ENCODE measurements at places on chromosomes 2 and 18. TPM values are rescaled to one million over a fixed set of nuclear protein-coding genes. Genes with fewer than 3 reads are reported as not detected.

DNA sequence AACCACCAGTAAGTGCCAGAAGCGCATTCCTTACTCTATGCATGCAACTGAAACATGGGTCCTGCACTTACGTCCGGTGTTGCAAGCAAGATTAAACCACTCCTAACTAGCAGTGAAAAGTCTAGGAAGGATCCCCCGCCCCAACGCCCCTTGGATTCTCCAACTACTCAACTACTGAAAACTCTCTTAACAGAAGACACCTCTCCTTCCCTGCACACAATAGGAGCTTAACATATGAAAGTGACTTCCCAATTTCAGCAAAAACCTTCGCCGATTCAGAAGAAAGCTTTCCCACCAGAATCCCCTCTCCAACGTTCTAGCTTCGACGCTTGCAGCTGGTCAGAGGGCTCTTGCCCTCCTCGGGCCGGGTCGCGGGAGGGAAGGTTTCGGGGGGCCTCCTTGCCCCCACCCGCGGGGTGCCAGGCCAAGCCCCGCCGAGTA, 578 bp downstream of the IWS1 start:
- DNase-seq = peak; percentile 59

DNA sequence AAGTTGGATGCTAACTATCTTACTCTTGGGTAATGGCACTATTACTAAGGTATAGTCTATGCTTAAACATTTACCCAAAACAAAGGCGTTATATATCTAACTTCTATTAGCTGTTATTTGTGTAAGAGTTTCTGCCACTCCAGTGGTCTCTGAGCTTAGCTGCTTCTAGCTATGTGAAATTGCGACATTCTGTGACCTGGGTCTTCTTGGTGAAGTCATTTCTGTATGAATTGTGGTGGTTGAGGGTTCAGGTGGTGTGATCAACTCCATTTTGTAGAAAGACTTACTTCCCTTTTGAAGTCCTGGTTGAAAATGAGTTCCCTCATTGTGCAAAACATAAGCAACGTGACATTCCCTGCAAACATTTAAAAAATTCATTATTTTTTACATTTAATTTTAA, 221.6 kb downstream of the PIK3C3 start:
- no peak for DNase-seq

WNT6 gene
- polyA plus RNA-seq = not detected

DNA sequence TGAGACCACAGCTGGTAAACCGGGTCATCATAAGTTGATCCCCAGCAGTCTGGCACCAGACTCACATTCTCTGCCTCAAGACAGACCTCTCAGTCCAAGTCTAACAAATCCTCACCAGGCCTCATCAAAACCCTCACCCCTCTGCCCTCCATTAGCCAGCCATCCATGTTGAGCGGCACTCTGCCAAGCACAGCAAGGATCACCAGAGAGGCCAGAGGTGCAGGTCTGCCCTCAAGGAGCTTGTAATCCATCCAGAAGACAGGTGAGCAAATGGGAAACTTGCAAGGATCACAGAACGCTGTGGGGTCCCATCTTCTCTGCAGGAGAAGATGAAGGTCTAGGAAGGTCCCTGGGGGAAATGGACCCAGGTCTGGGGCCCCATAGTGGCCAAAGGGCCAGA, 63.6 kb downstream of the TNS1 start:
- DNase-seq = no peak

CNRIP1 gene
- polyA plus RNA-seq = not detected

CD207 gene
- not detected for polyA plus RNA-seq

TUBA4B gene
- polyA plus RNA-seq = 0.08 TPM

CPO gene
- not detected for polyA plus RNA-seq

DNA sequence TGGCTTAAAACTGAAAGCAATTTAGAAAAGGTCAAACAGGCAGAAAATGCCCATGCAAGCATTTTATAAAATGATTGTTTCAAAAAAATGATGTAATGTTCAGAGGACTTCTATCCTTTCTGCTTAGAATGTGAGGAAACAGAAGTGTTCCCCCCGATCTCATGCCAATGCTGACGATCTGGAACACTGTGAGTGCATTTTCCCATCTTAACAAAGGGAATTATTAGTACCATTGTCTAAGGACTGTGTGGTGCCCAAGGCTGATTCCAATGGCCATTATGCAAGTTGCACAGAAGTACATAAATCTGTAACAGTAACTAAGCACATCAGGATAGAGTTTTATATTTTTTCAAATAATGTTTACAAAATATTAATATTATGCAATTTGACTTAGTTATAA, 185.3 kb downstream of the MYT1L start:
- no peak for DNase-seq

MTHFD2 gene
- polyA plus RNA-seq = 187 TPM

FN1 gene
- 3,880 TPM for polyA plus RNA-seq

GRCh38 chr2:177175917-177176668, 36.5 kb upstream of the HNRNPA3 start:
- no peak for DNase-seq

- DNase-seq = no peak
Measured at GRCh38 chr2:20125616-20126015, 74.2 kb upstream of the LAPTM4A start.

NPAS2 gene
- 50.5 TPM for polyA plus RNA-seq

UGT1A1 gene
- polyA plus RNA-seq = 0.03 TPM

LHCGR gene
- polyA plus RNA-seq = not detected

VWC2L gene
- polyA plus RNA-seq = not detected

DNA sequence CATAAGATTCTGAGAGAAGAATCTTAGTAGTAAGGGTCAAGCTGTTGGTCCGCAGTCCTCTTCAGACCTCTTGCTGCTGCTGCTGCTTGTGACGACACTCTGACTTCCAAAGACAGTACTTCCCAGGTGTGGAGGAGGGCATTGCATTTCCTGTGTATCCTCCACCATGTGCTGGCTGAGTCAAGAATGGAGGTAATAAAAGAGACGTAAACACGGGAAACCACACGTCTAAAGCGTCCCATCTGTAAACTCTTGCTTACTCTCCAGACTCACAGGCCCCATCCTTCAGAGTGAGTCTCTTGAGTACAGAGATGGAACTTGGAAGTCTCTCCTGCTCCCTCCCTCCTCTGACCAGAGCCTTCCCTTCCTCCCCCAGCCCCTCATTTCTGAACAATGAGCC, 25.6 kb downstream of the KLHL29 start:
- no peak for DNase-seq

FAM124B gene
- not detected for polyA plus RNA-seq

- peak; percentile 89 for DNase-seq
Measured at GRCh38 chr2:9165625-9166024, 41.0 kb upstream of the ASAP2 start.

TNFAIP6 gene
- 0.09 TPM for polyA plus RNA-seq

- peak; percentile 11 for DNase-seq
Measured at GRCh38 chr2:238427435-238428162, 872 bp downstream of the ASB1 start.

- DNase-seq = peak; percentile 91
Measured at GRCh38 chr2:171225302-171225980, 64.7 kb upstream of the TLK1 start.

- DNase-seq = peak; percentile 67
Measured at GRCh38 chr18:38709122-38709521, 1143.5 kb upstream of the CELF4 start.

MZT2A gene
- polyA plus RNA-seq = 102 TPM

DNA sequence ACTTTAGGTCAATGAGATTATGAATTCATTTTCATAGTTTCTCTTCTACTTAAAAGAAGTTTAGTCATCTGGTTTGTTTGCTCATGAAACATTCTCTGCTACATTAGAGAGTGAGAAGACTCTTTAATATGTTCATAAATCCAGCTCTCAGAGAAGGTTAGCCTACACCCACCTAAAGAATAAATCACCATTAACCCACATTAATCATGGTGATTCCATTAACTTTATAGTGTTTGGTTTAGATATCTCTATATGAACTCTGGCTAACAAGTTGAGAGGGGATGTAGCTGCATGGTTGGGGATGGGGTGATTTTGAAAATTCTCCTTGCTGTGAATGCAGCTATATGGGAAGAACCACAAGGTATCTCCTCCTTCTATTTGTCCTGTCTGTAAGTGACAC, 10.7 kb downstream of the TFPI start:
- no peak for DNase-seq

TET3 gene
- polyA plus RNA-seq = 3.1 TPM

GRCh38 chr2:162293122-162293786, 25.2 kb downstream of the IFIH1 start:
- DNase-seq = peak; percentile 61

DNA sequence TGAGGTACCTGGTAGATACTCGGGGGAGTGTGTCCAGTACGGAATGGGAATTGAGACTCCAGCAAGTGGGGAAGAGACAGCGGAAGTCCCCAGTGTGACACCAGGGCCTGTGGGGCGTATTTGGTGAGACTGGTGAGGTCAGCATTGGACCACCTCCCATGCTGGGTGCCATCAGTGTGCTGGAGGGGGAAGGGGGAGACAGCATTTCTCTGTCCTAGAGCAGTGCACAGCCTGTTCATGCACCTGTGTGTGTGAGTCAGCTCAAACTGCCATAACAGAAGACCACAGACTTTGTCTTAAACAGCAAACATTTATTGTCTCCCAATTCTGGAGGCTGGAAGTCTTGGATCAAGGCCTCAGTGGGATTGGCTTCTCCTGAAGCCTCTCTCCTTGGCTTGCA, 301.8 kb downstream of the GBX2 start:
- DNase-seq = no peak

DNA sequence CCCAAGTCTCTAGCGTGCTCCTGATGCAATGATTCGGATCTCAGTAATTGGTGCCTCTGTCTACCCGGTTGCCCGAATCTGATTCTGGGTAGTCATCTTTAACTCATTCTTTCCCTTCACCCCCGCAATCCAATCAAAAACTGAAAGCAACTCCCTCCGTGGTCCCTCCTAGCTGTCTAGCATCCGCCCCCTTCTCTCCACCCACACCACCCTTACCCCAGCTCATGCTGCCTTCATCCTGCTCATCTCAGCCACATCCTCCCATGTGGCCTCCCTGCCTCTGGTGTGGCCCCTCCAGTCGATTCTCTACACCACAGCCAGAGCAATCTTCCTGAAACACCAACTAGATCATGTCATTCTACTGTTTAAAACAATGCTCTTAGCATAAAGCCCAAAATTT, 62.3 kb downstream of the TTC32 start:
- no peak for DNase-seq

GPR39 gene
- 15.6 TPM for polyA plus RNA-seq

DNA sequence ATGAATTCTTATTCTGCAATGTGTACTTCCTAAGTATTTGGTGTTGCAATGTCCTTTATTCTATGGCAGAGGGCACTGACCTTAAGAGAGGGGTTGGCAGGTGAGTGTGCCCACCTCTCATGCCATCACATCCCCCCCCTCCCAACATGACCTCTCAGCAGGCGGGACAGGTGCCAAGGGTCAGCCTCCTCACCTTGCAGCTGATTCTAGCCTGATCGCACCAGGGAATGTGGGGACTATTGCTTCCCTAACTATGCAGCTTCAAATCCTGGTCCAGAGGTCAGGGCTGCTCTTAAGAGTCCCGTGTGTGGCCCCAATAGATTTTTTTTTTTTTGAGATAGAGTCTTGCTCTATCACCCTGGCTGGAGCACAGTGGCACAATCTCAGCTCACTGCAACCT, 9.5 kb downstream of the HJURP start:
- no peak for DNase-seq

- DNase-seq = no peak
Measured at GRCh38 chr2:70886541-70886987, 49.1 kb upstream of the ATP6V1B1 start.

HOXD12 gene
- polyA plus RNA-seq = not detected

- DNase-seq = no peak
Measured at GRCh38 chr2:85759257-85759613, 5.4 kb downstream of the ATOH8 start.

PTPRN gene
- polyA plus RNA-seq = 0.07 TPM

DNA sequence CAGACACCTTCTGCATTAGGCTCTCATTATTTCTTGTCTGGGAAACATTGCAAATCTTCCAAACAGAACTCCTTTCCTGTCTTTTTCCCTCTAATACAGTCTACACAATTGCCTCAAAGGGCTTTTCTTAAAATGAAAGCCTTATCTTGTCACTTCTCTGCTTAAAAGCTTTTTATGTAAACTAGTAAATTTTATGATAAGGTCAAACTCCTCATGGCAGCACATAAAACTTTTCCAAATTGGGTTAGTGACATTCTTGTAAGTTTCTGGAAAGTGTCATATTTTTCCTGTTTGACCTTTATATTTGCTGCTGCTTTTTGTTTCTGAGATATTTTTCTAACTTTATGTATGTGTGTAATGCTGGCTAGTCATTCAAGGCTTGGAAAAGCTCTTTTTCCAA, 261.4 kb upstream of the KLHL14 start:
- DNase-seq = no peak

COA5 gene
- 17.0 TPM for polyA plus RNA-seq
